CD4-positive, alpha-beta T cell (primary cell): ENCODE measurements at places on chromosomes 2 and 18.

- no peak for DNase-seq
Observed at GRCh38 chr2:14998546-14998945, 366.0 kb downstream of the LRATD1 start.

- no peak for DNase-seq
Observed at GRCh38 chr2:24153478-24153877, 21.4 kb upstream of the FAM228A start.

DNA sequence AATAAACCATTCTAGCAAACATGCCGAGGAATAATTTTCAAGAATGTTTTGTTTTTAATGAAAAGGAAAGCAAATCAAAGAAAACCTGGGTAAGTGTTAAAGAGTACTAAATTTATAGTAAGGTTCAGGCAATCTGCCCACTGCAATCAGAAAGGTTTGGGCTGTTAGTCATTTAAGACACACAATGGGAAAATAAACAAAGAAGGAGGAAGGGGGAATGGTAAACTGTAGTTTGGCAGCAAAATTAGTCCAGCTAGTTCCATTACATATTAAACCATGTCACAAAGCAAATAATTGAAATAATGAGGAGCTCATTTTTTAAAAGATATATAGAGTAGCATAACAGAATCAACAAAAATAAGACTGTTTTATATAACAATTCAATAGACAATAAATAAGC is 87.5 kb upstream of the COPS8 start:
- no peak for DNase-seq

DNA sequence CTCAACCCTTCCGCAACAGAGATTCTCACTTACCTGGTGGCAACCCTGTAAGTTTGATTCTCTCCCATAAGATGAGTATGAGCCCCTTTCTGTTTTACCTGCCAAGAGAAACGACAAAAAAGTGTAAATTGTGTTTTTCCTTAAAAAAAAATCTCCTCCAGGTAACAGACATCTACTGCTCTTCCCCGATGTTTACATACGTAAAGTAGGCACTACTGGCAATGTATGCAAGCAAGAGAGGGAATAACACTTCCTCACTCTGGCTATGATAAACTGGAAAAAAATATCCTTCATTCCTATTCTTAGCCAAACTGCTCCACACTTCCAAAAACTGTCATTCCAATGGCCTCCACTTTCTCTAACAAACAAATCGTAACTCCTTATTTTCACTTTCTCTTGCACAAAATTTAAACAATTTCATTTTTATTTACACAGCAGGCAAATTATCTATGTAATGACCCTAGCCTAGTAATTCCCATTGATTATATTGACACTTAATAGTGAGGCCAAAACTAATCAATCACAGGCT is 184.5 kb downstream of the TCF4 start:
- no peak for DNase-seq

DNA sequence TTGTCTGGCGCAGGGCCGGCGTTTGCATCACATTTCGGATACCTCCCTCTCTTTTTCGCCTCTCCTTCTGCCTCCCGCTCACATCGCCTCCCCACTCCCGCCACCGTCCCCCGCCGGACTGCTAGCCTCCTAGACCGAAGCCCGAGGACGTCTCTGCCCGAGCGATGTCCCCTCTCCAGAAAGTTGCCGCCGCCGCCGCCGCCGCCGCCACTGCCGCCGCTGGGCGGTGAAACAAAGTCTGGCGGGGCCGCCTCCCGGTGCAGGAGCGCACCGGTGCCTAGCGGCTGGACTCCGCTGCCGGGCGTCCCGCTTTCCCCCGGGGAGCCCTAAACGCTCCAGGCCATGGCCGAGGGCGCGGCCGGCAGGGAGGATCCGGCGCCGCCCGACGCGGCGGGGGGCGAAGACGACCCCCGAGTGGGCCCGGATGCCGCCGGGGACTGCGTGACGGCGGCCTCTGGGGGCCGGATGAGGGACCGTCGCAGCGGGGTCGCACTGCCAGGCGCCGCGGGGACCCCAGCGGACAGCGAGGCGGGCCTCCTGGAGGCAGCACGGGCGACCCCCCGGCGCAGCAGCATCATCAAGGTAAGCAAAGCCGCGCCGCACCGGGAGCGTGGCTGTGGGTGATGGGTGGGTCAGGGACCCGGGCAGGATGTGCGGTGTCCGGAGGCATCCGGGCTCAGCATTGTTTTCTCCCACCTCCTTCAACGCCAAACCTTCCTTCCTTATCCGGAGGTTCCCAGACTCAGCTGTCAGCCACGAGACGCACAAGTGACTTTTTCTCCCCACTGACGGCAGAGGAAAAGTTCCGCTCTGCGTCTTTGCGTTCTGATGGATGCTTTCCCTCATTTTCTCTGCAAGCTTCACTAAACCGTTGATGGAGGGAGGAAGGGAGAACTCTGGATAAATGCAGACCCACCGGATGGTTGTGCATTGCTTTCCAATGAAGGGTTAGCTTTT is 643 bp downstream of the PLCL1 start:
- peak; percentile 25 for DNase-seq
